H9 (cell line): ENCODE measurements at places on chromosomes 13 and 19. TPM values are rescaled to one million over a fixed set of nuclear protein-coding genes. Genes with fewer than 3 reads are reported as not detected.

KPTN gene
- total RNA-seq = 33.6 and 35.4 TPM in 2 replicates

GRCh38 chr13:44088411-44088810, 208.7 kb downstream of the LACC1 start:
- DNase-seq = no peak

GRCh38 chr13:26480246-26480855, 77.1 kb upstream of the WASF3 start:
- no peak for DNase-seq

DNA sequence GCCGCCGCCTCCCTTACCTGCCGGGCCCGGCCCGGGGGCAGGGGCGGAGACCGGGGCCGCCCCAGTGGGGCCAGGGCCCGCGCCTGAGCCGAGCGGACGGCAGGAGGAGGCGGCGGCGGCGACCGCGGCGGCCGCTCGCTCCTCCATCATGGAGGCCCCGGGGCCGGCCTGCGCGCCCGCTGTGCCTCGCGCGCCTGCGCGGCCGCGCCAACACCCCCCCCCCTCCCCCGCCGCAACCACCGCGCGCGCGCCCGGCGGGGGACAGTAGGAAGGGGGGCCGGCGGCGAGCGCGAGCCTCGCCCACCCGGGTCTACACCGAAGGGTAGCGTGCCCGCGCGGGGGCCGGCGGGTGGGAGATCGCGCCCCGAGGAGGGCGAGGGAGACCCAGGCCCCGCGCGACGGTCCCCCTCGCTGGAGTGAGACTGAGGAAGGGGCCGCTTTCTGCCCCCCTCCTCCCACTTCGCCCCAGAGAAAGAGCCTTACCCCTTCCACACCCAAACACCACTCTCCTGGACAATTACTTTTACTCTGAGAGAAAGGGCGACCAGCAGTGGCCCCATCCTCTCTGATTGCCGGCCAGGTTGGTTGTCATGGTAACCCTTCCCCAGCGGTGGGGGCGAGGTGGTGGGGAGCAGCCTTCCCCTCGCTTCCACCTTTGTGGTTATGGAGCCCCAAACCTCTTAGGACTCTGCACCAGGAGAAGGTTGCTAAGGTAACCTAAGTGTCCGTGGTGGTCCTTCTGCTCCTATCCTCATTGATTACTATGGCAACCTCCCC, at the start of gene STRN4:
TSS of gene STRN4 (minus strand) at position 170 of the 777 bp plus-strand sequence. CDS start at position 150, 20 bp downstream.
- no peak for DNase-seq

GZMM gene
- total RNA-seq = 0.64 and 0.66 TPM in 2 replicates

DNA sequence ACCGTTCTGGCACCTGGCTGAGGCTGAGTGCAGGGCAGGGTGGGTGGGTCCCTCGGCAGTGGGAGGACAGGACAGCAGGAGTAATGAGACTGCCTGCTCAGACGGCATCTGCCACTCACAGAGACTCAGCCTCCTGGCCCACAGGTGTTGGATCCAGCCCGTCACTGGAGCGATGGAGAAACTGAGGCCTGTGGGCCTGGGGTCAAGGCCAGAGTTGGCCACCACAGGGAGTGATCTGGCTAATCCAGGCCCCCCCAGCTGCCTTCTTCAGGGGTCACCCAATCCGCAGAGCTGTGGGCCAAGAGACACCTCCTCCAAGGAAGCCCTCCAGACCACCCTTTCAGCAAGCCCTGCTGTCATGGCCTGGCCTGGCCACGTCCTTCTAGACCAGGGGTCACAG, 103.7 kb upstream of the VSTM2B start:
- DNase-seq = no peak

FREM2 gene
- 15.4 and 16.0 TPM in 2 replicates for total RNA-seq

DNA sequence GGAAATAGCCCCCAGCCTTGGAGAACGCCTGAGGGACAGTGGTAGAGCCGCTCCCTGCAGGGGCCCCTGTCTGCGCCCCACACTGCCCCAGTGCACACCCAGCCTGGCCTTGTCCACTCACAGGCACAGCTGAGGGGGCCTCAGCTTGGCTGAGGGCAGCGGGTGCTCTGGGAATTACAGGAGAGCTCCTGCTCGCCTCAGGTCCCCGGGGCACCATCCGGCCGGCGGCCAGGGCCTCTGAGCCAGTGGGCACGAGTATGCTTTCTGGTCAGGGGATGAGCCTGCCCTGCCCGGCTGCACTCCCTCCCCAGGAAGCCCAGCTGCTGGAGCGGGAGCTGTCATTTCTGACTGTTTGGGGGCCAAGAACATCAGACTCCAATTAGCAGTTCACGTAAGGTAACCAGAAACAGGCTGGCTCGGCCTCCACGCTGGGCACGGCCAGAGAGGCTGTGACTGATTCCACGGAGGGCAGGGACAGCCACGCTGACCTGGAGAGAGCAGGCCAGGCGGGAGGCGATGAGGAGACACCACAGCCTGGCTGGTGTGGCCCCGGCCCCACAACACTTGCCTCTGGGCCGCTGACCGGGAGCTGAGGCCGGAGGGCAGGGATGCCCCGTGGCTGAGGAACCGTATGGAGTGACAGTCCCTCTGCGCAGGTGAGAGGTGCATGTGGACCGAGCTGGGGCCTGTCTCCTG, 15.4 kb downstream of the CEBPG start:
- no peak for DNase-seq

GRCh38 chr13:111037927-111038326, 77.2 kb upstream of the ARHGEF7 start:
- no peak for DNase-seq

DNA sequence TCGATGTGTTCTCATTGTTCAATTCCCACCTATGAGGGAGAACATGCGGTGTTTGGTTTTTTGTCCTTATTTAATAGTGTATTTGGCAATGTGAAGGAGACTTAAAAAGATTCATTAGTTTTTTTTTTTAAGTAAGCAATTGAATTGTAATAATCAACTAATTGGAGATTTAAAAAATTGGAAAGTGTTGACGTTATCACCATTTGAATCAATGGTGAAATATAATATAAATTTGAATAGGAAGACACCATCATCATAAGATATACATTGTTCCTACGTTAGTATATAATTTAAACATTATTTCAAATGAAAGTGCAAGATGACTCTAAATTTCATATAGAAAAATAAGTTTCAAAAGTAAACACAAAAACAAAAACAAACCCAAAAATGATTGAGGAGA, 2858.1 kb upstream of the PCDH20 start:
- no peak for DNase-seq

VAV1 gene
- 0.61 and 0.90 TPM in 2 replicates for total RNA-seq

GRCh38 chr19:35211545-35212230, 16.9 kb downstream of the FAM187B start:
- DNase-seq = no peak

DNA sequence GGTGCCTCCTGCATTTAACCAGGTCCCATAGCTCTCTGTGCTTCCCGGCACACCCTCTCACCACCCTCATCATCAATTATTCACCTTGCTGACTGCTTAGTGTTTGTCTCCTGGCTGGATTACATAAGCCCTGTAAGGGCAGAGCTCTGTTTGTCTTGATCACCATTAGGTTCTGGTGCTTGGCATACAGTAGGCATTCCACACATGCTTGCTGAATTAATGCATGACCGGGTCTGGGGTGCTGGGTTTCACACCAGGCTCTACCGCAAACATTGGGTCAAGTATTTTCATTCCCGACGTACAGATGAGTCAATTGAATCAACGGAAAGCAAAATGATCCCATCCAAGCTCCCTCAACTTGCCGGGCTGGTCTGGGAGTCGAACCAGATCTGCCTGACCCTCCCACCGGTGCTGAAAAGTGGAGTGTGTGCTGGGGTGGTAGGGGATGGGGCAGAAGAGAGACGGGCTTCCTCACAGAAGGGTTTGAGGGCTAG, 28.5 kb downstream of the VAV1 start:
- peak; percentile 30 for DNase-seq

ZNF254 gene
- 25.5 and 26.6 TPM in 2 replicates for total RNA-seq

DNA sequence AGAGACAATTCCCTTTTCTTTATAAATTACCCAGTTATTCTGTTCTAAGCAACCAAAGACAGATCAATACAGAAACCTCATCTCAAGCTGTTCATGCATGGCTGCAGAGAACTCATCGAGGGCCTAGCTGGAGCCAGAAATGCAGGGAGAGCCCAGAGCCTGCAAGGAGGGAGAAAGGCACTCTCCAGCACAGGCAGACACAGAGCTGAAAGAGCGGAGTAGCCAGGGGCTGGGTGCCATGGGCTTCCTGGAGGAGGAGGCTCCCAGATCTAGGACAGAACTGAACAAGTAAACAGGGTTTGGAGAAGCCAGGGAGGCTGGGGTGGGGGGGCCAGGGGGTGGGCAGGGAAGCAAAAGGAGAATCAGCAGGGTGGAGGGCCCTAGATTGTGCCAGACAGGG, 144.2 kb upstream of the ZNF507 start:
- DNase-seq = no peak

GRCh38 chr13:98504371-98504963, 72.4 kb downstream of the STK24 start:
- DNase-seq = no peak

- no peak for DNase-seq
Measured at GRCh38 chr19:1580957-1581356, 11.7 kb downstream of the MBD3 start.

TINCR gene
- total RNA-seq = 0.17 and 0.18 TPM in 2 replicates

DNA sequence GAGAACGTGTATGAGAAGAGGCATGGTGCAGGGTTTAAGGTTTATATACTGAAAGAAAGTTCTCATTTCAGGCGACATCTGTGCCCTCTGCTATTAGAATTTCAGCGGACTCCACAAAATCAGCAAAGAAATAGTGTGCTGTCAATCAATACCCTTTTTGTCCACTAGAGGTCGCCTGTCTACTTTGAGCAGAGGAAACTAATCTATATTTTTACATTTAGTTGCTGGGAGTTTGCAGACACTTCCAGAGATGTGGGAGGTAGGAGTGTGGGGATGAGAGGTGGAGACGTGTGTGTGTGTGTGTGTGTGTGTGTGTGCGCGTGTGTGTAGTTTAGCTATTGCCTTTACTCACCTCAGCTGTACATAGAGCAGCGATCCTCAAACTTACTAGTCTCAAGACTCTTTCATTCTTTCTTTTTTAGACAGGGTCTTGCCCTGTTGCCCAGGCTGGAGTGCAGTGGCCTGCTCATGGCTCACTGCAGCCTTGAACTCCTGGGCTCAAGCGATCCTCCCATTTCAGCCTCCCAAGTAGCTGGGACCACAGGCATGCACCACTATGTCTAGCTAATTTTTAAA, 9.7 kb downstream of the INAFM1 start:
- DNase-seq = no peak

POGLUT2 gene
- total RNA-seq = 23.1 and 23.5 TPM in 2 replicates

- DNase-seq = no peak
Measured at GRCh38 chr13:43129066-43129465, 105.7 kb downstream of the DNAJC15 start.

HAUS8 gene
- total RNA-seq = 27.8 and 29.4 TPM in 2 replicates

CYP4F2 gene
- not detected in 2 replicates for total RNA-seq

DNA sequence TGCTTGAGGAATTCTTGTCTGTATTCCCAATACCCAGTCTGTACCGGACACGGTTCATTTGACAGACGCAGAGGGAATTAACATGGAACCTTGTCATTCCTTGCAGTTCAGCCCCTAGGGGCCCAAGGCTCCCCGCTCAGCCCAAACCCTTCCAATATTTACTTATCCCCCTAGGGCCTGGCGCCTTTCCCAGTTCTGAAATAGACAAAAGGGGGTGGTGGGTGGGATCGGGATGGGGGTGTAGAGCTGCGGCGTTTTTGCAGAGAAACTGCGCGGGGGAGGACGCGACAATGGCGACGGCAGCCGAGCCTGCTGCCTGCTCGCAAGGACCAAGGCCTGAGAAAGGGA, 583 bp downstream of the AKAP8L start:
- no peak for DNase-seq

- no peak for DNase-seq
Measured at GRCh38 chr19:7480970-7481255, 7.9 kb downstream of the PEX11G start.

PSG11 gene
- not detected in 2 replicates for total RNA-seq

ZNF221 gene
- total RNA-seq = 6.4 and 8.0 TPM in 2 replicates

DNA sequence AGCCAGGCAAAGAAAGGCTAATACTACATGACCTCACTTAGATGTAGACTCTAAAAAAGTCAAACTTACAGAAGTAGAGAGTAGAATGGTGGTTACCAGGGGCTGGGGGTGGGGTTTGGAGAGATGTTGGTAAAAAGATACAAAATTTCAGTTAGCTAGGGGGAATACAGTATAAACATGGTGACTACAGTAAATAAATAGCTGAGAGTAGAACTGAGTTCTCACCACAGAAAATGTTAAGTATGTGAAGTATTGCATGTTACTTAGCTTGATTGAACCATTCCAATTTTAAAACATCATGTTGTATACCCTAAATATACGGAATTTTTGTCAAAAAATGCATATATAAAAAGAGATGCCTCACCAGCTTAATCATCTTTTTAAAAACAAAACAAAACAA, 67.5 kb upstream of the DOCK9 start:
- no peak for DNase-seq

- peak; percentile 65 for DNase-seq
Measured at GRCh38 chr13:32415019-32415418, 12.9 kb downstream of the N4BP2L1 start.

C19orf67 gene
- total RNA-seq = 0.39 and 0.72 TPM in 2 replicates

DNA sequence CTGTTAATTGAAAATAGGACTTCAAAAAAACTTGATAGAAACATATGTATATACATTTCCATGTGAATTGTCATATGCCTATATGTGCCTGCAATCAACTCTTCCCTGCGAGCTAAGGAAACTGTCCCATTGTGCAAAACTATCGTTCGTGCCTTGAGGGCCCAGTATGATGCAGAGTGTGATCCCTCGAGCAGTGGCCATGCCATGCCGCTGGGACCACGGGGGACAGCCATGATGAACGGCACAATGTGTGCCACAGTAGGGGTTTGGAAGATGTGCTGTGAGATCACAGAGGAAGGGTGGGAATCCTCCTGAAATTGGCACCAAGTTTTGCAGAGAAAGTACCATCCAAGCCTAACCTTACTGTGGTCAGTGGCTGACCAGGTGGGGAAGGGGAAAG, 118.1 kb upstream of the SOX1 start:
- DNase-seq = no peak

BRME1 gene
- 4.7 and 6.7 TPM in 2 replicates for total RNA-seq

GRCh38 chr19:42512130-42512636, 16.1 kb downstream of the CEACAM1 start:
- no peak for DNase-seq

- no peak for DNase-seq
Measured at GRCh38 chr13:91050970-91051369, 296.5 kb upstream of the MIR17HG start.

KLK8 gene
- total RNA-seq = 2.7 and 2.9 TPM in 2 replicates

IGSF23 gene
- not detected in 2 replicates for total RNA-seq

GRCh38 chr19:21260164-21260847, 68.9 kb downstream of the ZNF708 start:
- DNase-seq = no peak

- DNase-seq = no peak
Measured at GRCh38 chr19:16594131-16594586, 21.9 kb upstream of the SLC35E1 start.
